Endothelial cell of umbilical vein (primary cell): ENCODE measurements at places on chromosomes 1 and 21. TPM values are rescaled to one million over a fixed set of nuclear protein-coding genes. Genes with fewer than 3 reads are reported as not detected.

The PLXNA2 gene
- 229 and 302 TPM in 2 replicates for total RNA-seq

The GPR157 gene
- total RNA-seq, result 5.2 and 6.5 TPM in 2 replicates

The VSIG8 gene
- 0.18 TPM in 1 of 2 replicates, not detected in the other for total RNA-seq

The CNR2 gene
- total RNA-seq, result not detected in 2 replicates

The SPATA46 gene
- total RNA-seq, result not detected in 2 replicates

The ZNF362 gene
- total RNA-seq, result 35.3 and 36.9 TPM in 2 replicates

The LORICRIN gene
- not detected in 2 replicates for total RNA-seq
